ENCODE measurements at places on chromosomes 12 and 14.

GRCh38 chr12:100145643-100146042, 3.0 kb upstream of the BLTP3B start:
- no peak for DNase-seq

GRCh38 chr12:122852336-122853275, 17.3 kb downstream of the HIP1R start:
- DNase-seq, result no peak

DNA sequence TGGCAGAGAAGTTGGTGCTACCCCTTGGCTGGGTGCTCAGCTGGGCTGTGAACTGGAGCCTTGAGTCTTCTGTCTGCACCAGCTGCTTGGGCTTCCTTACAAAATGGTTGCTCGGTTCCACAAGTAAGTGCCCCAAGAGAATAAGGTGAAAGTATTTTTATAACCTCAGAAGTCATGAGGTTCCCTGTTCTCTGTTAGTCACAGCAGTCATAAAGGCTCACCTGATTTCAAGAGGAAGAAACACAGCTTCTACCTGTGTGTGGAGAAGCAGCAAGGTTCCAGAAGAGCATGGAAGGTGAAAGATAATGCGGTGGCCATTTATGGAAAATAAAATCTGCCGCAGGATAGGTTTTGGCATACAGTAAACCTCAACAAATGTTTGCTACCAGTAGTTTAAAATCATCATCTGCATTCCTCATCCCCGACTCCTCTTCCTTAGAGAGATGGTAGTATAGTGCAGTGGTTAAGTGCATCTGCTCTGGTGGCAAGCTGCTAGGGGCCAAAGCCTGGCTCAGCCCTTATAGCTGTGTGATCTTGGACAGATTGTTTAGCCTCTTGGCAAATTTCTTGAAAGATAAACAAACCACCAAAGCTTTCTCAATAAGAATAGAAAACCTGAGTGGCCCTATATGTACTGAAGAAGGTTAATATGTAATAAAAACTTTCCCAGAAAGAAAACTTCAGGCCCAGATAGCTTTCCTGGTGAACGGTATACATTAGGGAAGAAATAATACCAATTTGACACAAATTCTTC, 32.4 kb downstream of the TPCN1 start:
- no peak for DNase-seq

- DNase-seq, result no peak
These were observed 278.2 kb upstream of the SFSWAP start for GRCh38 chr12:131432532-131433260.

DNA sequence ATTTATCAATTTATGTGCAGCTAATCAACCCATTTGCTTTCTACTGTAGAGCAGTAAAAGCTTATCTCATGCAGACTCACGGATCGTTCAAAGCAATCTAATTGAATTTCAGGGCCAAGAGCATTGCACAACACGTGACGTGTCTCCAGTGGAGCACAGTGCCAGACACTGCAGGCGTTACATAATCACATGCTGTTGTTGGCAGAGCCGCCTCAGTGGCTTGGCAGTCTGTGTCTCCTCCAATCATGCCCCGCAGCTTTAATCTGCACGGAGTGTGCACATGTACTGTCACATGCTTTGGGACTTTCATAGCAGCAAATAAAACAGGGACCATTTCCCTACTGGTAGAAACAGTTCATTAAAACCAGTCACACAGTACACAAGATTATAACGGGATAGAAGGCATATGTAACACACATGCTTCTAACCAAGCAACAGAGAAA, 309.3 kb downstream of the ITPR2 start:
- DNase-seq, result peak; percentile 94

GRCh38 chr14:31567655-31568054, 6.5 kb downstream of the NUBPL start:
- no peak for DNase-seq

- DNase-seq, result no peak
These were observed 94.2 kb downstream of the GRIP1 start for GRCh38 chr12:66584673-66585072.

DNA sequence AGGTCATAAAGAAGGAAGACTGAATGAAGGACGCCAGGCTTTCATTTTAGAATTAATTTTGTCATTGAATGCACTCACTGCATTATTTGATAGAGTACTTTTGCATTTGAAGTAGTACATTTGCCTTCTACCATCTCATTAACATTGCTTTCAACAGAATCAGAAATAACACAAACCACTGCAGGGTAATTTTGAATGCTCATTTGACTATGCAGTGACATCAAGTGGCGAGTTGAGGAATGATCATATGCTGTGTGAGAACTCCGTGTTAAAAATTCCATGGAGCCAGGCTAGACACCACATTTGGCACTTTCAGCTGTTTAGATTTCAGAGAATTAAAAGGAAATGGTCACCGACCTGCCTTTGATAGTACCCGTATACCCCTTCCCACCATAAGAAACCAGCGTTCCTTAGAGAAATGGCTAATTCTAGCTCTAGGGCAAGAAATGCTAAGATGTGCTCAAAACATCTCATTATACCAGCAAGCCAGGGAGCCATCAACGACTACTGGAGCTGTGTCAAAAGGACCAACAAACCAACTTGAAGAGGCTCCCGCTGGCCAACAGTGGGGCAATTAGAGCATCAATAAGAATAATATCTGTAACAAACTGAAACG, 16.5 kb downstream of the HEBP1 start:
- no peak for DNase-seq

DNA sequence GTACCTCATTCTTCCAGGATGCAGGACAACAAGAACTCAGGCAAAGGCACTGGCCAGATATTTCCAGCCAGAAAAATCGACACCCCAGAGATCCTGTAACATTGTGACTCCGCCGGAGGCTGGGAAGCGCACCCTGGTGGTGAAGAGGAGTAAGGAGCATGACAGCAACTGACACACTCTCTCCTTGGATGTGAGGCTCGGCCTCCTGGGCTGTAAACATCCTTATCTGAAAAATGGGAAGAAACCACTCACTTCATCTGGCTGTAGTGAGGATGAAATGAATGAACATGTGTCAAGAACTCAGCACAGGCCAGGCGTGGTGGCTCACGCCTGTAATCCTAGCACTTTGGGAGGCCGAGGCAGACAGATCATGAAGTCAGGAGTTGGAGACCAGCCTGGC, 27.5 kb downstream of the TCHP start:
- no peak for DNase-seq

GRCh38 chr12:115349711-115350110, 665.7 kb upstream of the TBX3 start:
- DNase-seq, result no peak

DNA sequence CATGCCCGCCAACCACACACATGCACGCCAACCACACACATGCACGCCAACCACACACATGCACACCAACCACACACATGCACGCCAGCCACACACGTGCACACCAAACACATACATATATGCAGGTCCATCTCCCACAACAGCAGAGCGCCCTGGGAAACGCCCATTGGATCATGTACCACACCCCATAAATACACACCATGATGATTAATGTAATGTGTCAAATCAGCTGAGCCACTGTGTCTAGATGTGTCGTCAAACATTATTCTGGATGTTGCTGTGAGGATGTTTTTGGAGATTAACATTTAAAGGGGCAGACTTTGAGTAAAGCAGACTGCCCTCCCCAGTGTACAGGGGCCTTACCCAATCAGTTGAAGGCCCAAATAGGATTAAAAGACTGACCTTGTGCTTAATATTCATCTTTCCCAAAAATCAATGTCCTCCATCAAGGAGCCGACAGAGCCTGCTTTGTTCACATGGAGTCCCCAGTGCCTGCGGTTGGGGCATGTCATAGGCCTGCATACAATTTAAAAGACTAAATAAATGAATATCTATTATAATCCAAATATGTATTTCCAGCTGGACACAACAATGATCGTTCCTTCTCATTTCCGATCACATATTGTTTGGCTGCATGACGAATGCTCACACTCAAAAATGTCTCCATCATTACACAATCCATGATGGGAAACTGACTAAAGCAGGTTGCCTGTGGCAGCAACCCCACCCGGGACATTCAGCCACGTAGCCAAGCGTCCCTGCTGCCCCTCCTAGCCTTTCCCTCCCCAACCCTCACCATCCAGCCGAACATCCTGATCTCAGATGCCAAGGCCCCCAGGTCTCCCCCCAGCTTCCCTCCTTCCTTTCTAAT, 23.2 kb upstream of the BDKRB2 start:
- no peak for DNase-seq

- no peak for DNase-seq
These were observed 345.7 kb upstream of the SFSWAP start for GRCh38 chr12:131364903-131365820.

All from cerebellar nuclear complex (tissue), 1 donor.